ENCODE measurements at places on chromosomes 6 and 20.

DNA sequence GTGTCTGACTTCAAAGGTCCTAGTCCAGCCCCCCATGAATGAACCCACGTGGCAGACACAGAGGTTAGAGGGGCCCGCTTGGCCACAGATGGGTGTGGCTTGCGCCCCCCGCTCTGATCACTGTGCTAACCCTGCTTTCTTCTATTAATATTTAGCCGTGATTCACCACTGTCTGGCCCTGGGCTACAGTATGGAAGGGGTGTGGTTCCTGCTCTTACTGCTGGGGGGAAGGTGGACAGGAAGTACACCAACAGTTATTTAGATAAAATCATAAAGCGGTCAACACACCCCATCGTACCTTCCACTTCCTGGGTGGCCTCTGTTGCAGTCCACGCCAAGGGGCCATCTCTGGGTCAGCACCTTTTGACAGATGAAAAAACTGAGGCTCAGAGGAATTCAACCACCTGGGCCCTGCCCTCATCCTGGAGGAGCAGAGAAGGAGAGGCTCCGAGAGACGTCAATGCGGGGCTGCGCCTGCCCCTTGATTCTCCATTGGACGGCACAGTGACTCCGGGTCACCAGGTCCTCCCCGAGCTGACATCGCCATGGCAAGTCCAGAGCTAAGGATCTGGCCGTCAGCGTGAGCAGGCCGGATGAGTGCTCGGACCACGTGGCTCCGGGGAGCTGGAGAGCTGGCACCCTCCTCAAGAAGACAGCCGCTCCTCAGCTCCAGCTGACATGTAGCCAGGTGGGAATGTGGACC is 206.3 kb downstream of the PREX1 start:
- peaks cover 21% of the 10 kb centered on the region for H3K4me1 ChIP-seq
- no peak overlapping the region for H3K4me3 ChIP-seq
- H3K27ac ChIP-seq = no peak overlapping the region
- peaks cover 31% of the 10 kb centered on the region for H3K36me3 ChIP-seq
- DNase-seq = peak; percentile 53

DNA sequence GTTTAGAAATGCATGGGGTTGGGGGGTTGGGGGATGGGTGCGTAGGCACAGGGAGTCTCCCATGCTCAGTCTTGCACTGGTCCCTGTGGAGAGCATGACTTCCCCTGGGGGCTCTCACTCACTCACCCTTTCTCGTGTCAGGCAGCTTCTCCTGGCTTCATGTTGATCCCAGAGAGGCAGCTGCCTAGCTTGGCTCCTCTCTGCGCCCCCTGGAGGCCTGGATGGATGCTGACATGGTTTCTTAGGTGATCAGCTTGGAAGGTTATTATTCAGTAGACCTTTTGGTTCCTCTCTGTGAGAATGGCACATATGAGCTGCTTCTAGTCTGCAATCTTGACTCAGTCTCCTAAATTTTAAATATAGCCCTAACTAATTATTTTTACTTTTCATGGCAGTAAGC is 109.3 kb upstream of the FAM83B start:
- DNase-seq = no peak
- no peak overlapping the region for H3K4me3 ChIP-seq

DNA sequence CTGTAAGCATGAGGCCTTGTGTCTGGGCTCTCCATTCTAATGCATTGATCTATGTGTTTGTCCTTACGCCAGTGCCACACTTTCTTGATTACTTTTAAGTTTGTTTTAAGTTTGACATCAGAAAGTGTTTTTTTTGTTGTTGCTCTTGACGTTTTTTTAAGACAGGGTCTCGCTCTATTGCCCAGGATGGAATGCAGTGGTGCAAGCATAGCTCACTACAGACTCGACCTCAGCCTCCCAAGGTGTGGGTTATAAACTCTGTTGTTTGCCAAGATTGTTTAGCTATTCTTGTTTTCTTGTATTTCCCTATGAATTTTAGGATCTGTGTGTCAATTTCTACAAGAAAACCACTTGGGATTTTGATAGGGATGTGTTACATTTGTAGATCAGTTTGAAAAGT is 5.6 kb downstream of the MCUR1 start:
- no peak overlapping the region for H3K27ac ChIP-seq
- H3K4me3 ChIP-seq = no peak overlapping the region
- H3K27me3 ChIP-seq = no peaks in the 10 kb centered on the region
- DNase-seq = no peak

DNA sequence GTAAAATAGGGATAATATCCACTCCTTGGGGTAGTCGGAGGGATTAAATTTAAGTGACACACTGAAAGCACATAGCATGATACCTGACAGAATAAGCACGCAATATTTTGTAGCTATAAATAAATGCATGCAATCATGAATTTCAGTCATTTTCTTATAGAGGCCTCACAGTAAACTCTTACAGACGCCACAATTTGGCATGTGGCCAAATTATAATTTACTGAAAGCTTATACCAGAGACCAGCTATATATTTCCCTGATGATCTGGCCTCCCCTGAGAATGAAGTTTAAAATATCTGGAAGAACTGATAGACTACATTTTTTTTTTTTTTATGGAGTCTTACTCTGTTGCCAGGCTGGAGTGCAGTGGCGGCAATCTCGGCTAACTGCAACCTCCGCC is 40.9 kb downstream of the QRSL1 start:
- H3K4me3 ChIP-seq = no peak overlapping the region

DNA sequence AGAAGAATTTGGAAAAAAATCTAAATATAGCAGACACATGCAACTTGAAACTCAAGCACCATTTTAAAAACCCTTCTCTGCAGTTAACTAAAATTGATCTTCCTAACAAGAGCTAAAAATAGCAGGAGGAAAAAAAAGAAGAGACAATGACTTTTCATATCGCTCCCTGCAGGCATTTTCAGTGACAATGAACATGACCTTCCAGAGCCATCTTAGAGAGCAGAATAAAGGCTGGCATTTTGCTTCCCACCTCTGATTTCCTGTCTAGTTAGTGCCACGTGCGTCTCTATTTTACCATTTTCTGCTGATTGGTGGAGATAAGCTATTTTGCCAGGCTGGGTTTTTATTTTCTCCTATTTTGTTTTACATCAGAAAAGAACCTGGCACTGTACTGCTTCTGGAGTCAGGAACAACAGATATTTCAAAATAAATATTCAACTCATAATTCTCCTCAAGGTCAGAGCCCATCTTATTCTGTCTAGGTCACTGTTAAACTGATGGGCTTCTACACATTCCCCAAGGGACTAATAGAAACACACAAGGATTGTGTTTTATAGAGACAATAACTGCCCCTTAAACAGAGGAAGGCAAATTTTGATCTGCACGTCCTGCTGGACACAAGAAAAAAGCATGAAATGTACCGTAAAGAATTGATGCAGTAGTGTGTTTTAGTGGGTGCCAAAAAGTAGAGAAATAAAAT is 70.2 kb upstream of the ENPP5 start:
- H3K4me3 ChIP-seq = no peak overlapping the region
- no peak overlapping the region for H3K27ac ChIP-seq
- H3K36me3 ChIP-seq = no peaks in the 10 kb centered on the region
- no peaks in the 10 kb centered on the region for H3K4me1 ChIP-seq
- no peaks in the 10 kb centered on the region for H3K27me3 ChIP-seq

- peak; percentile 28 for DNase-seq
- peak overlapping the region; percentile 8 for H3K27ac ChIP-seq
- H3K27me3 ChIP-seq = no peaks in the 10 kb centered on the region
These were observed 45.7 kb downstream of the RAMACL start for GRCh38 chr6:166540631-166541331.

DNA sequence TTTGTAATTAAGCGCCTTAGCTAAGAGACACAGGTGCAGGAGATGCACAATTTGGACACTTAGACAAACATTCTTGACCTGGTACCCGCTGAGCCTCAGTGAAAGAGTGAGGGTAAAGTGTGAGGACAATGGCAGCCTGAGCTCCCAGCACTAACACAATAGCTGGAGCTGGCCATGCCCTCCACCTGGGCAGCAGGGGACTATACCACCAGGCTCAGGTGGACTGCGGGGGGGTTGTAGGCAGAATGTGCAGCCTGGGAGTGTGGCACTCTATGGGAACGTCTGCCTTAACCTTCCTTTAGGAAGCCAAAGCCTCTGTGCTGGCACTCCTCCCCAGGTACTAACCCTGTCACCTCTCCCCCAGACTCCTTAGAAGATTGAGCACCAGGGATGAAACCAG is 23.6 kb downstream of the PRKN start:
- peaks cover 4% of the 10 kb centered on the region for H3K4me1 ChIP-seq
- no peaks in the 10 kb centered on the region for H3K36me3 ChIP-seq
- no peaks in the 10 kb centered on the region for H3K27me3 ChIP-seq
- no peak overlapping the region for H3K4me3 ChIP-seq

GRCh38 chr6:104682722-104683643 is 176.7 kb downstream of the HACE1 start:
- H3K4me1 ChIP-seq = no peaks in the 10 kb centered on the region
- no peak overlapping the region for H3K4me3 ChIP-seq
- no peak overlapping the region for H3K27ac ChIP-seq
- peak; percentile 66 for DNase-seq
- H3K27me3 ChIP-seq = no peaks in the 10 kb centered on the region

DNA sequence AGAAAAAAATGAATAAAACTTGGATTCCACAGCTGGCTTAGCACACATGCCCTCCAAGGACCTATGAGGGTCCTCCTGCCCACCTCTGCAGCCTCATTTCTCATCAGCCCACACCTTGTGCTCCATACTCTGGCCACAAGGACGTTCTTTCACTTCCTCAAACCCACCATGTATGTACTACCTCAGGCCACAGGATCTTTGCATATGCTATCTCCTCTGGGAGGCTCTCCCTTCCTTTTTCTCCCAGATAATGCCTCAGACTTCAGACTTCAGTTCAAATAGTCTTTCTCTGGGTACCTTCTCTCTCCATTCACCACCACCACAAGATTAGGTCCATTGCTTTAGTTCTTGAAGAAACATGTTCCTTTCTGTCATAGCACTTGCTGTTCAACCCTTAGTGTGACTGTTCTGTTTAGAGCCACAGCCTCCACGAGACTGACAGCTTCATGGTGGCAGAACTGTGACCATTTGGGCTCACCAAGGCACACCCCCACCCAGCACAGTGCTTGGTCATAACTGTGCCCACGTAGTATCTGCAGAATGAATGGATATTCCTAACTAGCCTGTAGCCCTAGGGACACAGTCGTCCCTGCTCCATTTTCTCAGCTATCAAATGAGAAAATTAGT is 146.7 kb upstream of the LRFN2 start:
- no peaks in the 10 kb centered on the region for H3K27me3 ChIP-seq
- no peak overlapping the region for H3K4me3 ChIP-seq
- no peaks in the 10 kb centered on the region for H3K36me3 ChIP-seq
- DNase-seq = no peak

DNA sequence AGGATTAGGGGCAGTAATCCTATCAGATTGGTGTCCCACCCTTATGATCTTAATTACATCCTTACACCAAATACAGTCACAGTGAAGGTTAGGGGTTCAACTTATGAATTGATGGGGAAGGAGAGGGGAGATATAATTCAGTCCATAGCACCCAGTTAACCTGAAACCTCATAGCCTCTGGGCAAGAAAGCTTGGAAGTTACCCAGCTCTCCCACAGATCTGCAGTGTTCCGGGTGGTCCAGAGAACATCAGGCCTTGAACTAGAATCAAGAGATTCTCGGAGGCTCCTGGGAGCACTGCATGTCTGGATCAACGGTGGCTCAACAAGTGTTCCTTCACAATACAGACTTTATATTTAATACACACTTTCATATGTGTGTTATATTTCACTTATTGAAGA is 392.6 kb upstream of the MARCKS start:
- DNase-seq = no peak
- no peak overlapping the region for H3K4me3 ChIP-seq
- H3K27me3 ChIP-seq = no peaks in the 10 kb centered on the region

GRCh38 chr20:40532103-40532502 is 156.9 kb downstream of the MAFB start:
- H3K27me3 ChIP-seq = no peaks in the 10 kb centered on the region
- no peaks in the 10 kb centered on the region for H3K4me1 ChIP-seq

GRCh38 chr6:26252077-26252472 is 112.9 kb upstream of the BTN3A2 start:
- peak overlapping the region; percentile 89 for H3K27ac ChIP-seq
- peaks cover 23% of the 10 kb centered on the region for H3K4me1 ChIP-seq
- H3K36me3 ChIP-seq = no peaks in the 10 kb centered on the region
- H3K27me3 ChIP-seq = peaks cover 10% of the 10 kb centered on the region
- peak overlapping the region; percentile 40 for H3K4me3 ChIP-seq

GRCh38 chr20:36465109-36466080 is 75.9 kb upstream of the MYL9 start:
- H3K36me3 ChIP-seq = no peaks in the 10 kb centered on the region
- H3K27me3 ChIP-seq = no peaks in the 10 kb centered on the region
- no peak overlapping the region for H3K4me3 ChIP-seq
- H3K27ac ChIP-seq = peak overlapping the region; percentile 92
- DNase-seq = peak; percentile 35

- no peaks in the 10 kb centered on the region for H3K4me1 ChIP-seq
- H3K27me3 ChIP-seq = no peaks in the 10 kb centered on the region
- no peak overlapping the region for H3K27ac ChIP-seq
- no peaks in the 10 kb centered on the region for H3K36me3 ChIP-seq
- DNase-seq = no peak
These were observed 2.0 kb downstream of the XKR7 start for GRCh38 chr20:31969991-31970390.

GRCh38 chr20:35060168-35060567 is 32.4 kb downstream of the TRPC4AP start:
- peaks cover 33% of the 10 kb centered on the region for H3K36me3 ChIP-seq
- no peaks in the 10 kb centered on the region for H3K27me3 ChIP-seq
- no peak overlapping the region for H3K27ac ChIP-seq
- no peak for DNase-seq

DNA sequence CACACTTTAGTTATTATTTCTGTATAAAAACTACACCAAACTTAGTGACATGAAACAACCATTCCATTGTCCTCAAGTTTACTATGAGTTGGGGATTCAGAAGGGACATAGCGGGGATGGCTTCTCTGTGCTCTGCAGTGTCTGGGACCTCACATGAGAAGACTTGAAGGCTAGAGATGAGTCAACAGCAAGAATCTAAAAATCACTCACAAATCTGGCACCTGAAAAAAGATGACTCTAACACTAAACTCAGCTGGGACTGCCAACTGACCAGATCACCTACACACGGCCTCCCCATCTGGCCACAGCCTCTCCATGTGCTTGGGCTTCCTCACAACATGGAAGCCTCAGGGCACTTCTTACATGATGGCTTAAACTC is 63.0 kb upstream of the EYA2 start:
- no peaks in the 10 kb centered on the region for H3K36me3 ChIP-seq
- no peak for DNase-seq
- no peak overlapping the region for H3K4me3 ChIP-seq
- H3K27ac ChIP-seq = no peak overlapping the region
- no peaks in the 10 kb centered on the region for H3K27me3 ChIP-seq
- H3K4me1 ChIP-seq = no peaks in the 10 kb centered on the region

DNA sequence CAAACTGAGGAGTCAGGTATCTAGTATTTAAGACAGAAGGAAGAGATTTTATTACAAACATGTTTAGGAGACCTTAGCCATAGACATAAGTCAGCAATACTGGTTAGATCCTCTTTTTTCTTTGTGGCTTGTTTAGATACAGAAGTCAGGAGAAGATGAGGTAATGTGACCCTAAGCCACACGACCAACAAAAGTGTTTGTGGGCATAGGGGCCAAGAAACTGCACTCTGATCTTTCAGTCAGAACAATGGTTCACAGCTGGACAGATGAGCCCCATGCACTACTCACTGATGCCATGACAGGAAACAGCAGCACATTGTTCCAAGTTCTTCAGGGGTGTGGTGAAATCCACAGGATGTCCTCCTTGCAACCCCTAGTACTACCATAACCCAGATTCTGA is 238.5 kb upstream of the RAB32 start:
- no peak overlapping the region for H3K27ac ChIP-seq
- no peak overlapping the region for H3K4me3 ChIP-seq
- H3K27me3 ChIP-seq = no peaks in the 10 kb centered on the region
- DNase-seq = no peak
- H3K36me3 ChIP-seq = no peaks in the 10 kb centered on the region
- no peaks in the 10 kb centered on the region for H3K4me1 ChIP-seq

Measured in stomach (tissue), 19 donors.